NCI-H2227 treated with DMSO at 0.1 percent for 48 hours (cell line): ENCODE measurements at places on chromosomes 6 and 20.

DNA sequence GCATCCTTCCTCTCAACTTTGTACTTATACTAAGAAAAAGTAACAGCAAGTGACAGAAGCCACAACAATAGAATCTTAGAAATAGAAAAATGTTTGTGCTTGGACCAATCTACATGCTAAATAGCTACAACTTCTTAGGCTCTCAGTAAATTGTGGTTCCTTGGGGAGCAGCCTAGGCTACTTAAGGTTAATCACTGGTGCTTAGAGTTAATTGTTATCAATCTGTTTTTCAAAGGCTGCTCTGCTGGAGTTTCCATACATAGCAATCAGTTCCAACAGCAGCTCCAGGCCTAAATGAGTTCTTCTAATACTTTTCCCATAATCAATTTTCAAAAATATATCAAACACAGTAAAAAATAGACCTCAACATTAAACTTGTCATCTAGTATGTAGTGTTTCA, 571.4 kb downstream of the EPHA7 start:
- no peak for DNase-seq

- DNase-seq = no peak
Measured at GRCh38 chr6:139019722-139020121, 8.8 kb upstream of the ABRACL start.

GRCh38 chr6:139490482-139490881, 116.0 kb upstream of the CITED2 start:
- DNase-seq = no peak

- DNase-seq = peak; percentile 14
Measured at GRCh38 chr6:90643381-90643780, 56.5 kb upstream of the MAP3K7 start.

DNA sequence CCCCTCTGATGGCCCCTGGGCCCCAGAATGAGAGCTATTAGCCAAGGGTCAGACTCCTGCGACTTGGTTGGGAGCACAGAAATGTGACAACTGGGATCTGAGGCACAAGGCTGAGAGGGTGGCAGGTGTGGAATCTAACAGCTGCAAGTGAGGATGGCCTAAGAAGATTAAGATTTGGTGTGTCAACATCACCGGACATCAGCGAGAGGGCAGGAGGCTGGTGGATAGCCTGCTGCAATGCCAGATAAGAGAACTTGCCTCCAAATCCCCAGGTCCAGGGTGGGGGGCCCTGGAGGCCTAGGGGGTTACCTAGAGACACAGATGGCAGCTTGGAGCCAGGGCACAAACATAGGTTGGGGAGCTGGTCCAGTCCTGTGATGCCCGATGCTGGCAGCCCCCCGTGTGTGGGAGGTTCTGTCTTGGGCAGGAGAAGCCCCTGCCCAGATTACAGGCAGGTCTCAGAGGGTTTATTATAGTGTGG, 155.8 kb downstream of the GRM4 start:
- DNase-seq = no peak

- no peak for DNase-seq
Measured at GRCh38 chr6:46476301-46476700, 14.9 kb downstream of the RCAN2 start.

- peak; percentile 5 for DNase-seq
Measured at GRCh38 chr6:150409576-150410066, 40.8 kb downstream of the IYD start.

DNA sequence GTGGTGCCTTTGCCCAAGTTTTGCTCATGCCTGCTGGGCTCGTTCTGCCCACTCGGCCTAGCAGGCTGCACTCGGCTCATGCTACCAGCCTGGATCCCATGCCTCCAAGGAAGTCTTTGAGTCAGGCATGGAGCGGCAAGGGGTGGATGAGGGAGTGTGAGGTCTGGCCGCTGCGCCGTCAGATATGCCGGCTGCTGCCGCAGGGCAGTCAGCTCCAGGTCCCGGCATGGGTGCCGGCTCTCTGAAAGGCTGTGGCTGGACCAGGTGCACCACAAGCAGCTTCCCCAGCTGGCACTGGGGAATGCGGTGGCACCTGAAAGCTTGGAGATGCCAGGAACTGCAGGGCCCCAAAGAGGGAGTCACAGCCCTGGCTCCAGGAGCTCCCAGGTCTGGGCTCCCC, 75.5 kb downstream of the GPR63 start:
- DNase-seq = no peak
